Stimulated activated CD4-positive, alpha-beta T cell treated with anti-CD3 and anti-CD28 coated beads, Interleukin-12 subunit alpha, Interleukin-12 subunit beta, amount 100 ng/mL, for 4 hours (primary cell): ENCODE measurements at places on chromosomes 11 and 22.

DNA sequence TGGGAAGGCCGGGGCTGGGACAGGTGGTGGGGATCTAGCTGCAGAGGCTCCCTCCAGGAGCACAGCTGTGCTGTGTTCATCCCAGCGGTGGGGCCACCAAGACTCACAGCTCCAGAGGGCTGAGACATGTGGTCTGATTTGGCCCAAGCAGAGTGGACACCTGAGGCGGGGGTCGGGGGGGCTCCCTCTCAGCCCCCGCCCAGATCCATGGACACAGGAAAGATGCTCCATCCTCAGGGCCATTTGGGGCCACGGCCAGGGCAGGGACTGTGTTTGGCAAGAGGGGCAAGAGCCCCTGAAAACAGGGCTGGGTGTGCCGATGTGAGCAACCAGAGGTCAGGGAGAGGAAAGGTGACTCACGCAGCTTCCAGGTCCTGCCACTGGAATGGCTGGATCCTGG lies 219.4 kb downstream of the BRD1 start:
- DNase-seq, result no peak

- no peak for DNase-seq
Observed at GRCh38 chr11:131370090-131370751, at the start of gene NTM. TSS of gene NTM (plus strand) at chr11:131370615.

DNA sequence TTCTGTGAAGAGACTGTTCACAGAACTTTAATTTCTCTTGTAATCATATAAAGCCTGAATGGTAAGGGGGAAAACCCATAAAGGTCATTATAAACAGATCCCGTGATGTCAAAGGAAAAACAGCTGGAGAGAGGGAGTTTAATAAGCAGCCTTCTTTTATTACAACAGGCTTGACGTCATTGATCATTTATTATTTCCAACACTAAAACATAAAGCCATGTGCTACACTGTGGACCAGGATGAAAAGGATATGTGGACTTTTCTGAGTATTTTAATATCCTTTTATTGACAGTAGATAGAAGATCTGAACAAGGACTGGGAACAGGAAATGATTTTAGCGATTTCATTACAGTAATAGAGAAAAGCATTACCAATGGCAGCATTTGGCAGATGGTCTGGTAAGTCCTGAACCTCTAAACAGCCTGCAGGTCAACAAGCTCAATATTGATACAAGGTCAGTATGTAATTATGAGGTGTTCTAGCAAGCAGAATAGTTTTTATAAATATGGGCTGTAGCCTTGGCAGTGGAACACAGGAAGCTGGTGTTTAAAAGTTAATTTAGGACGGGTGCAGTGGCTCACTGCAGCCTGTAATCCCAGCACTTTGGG lies 25.1 kb upstream of the TPH1 start:
- no peak for DNase-seq

- no peak for DNase-seq
Observed at GRCh38 chr11:112656772-112657428, 304.3 kb upstream of the NCAM1 start.

- DNase-seq, result no peak
Observed at GRCh38 chr22:48662476-48663135, 1165.1 kb downstream of the BRD1 start.
